BE2C (cell line): ENCODE measurements at places on chromosomes 13 and 19.
A peak's percentile ranks its signal among the peaks of the same experiment; 100 is the strongest.

GRCh38 chr13:26132756-26133155 lies 80.9 kb upstream of the SHISA2 start:
- no peak for DNase-seq

DNA sequence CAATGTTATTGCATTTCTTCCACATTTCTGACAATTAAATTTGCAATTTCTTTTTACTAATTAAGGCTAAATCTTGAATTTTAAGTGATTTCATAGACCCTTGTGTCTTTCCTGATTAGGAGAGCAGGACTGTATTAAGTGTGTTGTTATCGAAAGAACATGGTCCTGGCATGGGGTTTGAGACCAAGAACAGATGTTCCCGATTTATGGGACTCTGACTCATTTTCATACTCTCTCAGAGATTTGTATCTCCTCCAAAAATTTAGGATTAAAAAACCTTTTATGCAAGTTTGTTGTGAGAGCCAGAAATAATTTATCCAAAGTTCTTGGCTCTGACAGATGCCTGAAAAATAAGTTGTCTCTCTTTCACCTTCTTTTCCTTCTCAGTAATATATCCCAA lies 589.3 kb upstream of the ARGLU1 start:
- DNase-seq: no peak

GRCh38 chr13:32989290-32989667 lies 26.9 kb upstream of the KL start:
- no peak for DNase-seq

DNA sequence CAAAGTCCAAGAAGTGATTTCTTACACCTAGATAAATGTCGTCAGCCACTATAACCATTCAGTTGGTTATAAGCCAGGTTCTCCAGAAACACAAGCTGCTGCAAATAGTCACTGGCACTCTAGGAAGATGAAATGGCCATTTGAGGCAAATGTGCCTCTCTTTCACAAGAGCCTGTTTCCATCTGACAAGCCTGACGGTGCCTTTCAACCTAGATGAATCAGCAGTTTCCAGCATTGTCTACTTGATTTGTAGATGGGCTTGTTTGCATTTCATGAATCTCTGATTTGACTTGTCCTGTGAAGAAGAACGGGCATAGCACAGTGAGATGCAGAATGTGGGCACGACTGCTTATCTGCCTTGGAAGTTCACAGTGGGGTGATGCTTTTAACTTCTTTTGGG lies 327.2 kb downstream of the LMO7 start:
- DNase-seq: no peak

- no peak for DNase-seq
These were observed 26.5 kb downstream of the ARHGAP35 start for GRCh38 chr19:46887240-46887782.

GRCh38 chr13:32310134-32310706 lies 4.9 kb downstream of the ZAR1L start:
- DNase-seq: peak; percentile 16

GRCh38 chr13:89550938-89551337 lies 1796.5 kb upstream of the MIR17HG start:
- DNase-seq: no peak

DNA sequence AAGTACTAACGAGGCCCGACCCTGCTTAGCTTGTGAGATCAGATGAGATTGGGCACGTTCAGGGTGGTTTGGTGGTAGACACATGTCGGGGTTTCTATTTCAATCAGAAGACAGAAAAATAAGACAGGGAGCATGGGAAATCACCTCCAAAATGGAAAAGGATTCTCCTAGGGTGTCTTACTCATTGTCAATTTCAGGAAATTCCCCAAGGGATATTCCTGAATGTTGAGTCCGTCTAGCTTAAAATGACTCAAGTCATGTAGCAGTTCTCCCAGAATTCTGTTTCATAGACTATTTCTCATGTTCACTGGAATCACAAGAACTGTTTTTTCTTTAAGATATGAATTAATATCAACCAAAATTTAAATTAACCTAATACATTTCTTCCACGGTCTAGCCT lies 380.1 kb downstream of the EFNB2 start:
- DNase-seq: no peak

- DNase-seq: no peak
These were observed 3.8 kb upstream of the LRFN3 start for GRCh38 chr19:35932291-35932936.

DNA sequence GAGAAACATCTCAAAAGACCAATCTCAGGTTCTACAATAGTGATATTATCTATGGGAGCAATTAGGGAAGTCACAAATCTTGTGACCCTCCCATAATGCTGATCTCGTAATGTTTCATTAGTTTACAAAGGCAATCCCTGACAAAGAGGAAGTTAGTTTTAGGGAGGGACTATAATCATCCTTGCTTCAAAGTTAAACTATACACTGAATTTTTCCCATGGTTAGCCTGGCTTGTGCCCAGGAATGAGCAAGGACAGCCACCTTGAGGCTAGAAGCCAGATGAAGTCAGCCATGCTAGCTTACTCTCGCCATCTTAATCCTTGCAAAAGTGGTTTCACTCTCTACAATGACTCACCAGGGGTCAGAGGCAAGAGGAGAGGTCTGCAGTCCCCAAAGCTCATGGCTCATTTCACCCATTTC lies 5.4 kb downstream of the CEACAM3 start:
- DNase-seq: no peak

- DNase-seq: no peak
These were observed 12.4 kb downstream of the TTC9B start for GRCh38 chr19:40205760-40206159.

- peak; percentile 83 for DNase-seq
These were observed 6.1 kb downstream of the BEST2 start for GRCh38 chr19:12757544-12758274.

- DNase-seq: no peak
These were observed 120.5 kb downstream of the SLC7A1 start for GRCh38 chr13:29474991-29475390.

- no peak for DNase-seq
These were observed 1851.1 kb downstream of the PCDH9 start for GRCh38 chr13:65378943-65379519.

DNA sequence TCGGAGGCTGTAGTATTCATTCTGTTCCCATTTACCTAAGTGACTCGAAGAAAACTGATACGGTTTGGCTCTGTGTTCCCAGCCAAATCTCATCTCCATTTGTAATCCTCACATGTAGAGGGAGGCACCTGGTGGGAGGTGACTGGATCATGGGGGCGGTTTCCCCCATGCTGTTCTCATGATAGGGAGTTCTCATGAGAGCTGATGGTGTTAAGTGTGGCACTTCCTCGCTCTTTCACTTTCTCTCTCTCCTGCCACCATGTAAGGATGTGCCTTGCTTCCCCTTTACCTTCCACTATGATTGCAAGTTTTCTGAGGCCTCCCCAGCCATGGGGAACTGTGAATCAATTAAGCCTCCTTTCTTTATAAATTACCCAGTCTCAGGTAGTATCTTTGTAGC lies 23.5 kb downstream of the SLAIN1 start:
- no peak for DNase-seq

DNA sequence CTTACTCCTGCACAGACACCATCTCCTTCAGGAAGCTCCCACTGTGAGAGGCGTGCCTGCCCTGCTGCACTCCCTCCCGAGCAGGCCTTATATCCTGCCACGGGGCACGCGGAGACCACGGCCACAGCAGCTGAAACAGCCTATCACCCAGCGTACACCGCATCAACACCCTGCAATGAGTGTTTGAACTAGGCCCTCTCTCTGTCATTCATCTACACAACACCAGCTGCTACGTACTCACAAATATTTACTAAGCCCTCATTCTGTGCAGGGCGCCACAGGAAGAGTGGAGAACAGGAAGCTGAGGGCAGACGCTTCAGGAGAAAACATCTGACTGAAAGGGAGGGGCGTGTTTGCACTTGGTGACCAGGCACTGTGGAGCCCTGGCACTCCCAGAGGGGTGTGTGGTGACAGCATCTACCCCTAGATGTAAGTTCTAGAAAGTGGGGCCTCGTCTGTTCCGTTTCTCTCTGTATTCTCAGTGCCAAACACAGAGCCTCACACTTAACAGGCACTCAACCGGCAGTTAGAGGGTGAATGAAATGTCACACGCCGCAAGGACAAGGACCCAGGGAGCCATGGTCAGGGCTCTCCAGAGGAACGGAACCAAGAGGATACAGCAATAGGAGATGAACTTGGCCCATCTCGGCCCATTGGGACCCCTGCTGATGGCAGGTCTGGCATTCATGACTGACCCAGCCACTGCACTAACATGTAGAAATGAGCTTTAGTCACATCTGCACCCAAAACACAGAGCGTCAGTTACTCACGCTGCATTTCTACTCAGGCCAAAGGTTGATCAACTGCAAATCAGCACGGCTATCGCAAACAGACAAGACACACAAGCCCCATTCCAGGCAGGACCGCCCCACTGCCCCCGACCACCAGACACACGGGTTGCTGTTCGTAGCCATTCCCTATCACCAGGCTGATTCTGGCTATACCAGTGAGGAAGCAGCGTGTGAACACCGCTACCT lies 15.7 kb downstream of the RANBP3 start:
- DNase-seq: no peak

- no peak for DNase-seq
These were observed 1718.7 kb downstream of the EFNB2 start for GRCh38 chr13:104816726-104817125.

- no peak for DNase-seq
These were observed at the start of gene REEP6 for GRCh38 chr19:1491114-1491848. TSS of gene REEP6 (plus strand) at chr19:1491181. CDS start at chr19:1491270, 89 bp downstream.

GRCh38 chr13:44273991-44274770 lies 99.4 kb upstream of the SERP2 start:
- DNase-seq: no peak

GRCh38 chr13:75514080-75514995 lies 23.3 kb downstream of the COMMD6 start:
- DNase-seq: no peak

DNA sequence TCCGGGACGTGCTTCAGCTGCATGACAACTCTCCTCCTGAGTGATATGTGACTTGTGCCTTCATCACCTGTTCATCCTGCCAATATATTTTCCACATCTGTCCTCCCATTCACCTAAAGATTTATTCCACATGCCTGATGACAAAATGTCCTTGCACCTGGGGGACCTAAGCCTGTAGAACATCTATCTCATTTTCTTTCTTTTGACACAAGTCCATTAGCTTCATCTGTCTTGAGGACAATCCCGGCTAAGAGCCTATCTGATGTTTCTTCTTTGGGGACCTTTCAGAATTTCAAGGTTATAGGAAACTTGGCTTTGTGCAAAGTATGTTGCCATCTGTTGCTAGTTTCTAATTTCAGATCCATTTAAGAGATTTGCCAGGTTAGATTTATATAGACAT lies 41.1 kb downstream of the ITGBL1 start:
- DNase-seq: no peak

DNA sequence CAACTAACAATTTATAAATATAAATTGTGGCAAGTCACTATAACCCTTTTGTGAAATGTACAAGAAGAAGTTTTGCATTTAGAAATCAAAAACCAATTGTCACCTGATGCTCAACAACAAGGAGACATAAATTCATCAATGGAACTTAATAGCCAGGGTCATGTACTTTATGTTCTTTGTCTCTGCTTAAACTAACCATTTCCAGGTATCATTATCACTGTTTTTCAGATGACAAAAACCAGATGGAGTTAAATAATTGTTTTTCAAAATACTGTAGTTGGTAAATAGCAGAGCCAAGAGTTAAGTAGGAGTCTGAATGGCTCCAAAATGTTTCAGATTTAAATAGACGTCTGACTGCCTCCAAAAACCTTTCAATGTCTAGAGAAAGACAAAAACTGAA lies 72.3 kb upstream of the MAB21L1 start:
- no peak for DNase-seq

DNA sequence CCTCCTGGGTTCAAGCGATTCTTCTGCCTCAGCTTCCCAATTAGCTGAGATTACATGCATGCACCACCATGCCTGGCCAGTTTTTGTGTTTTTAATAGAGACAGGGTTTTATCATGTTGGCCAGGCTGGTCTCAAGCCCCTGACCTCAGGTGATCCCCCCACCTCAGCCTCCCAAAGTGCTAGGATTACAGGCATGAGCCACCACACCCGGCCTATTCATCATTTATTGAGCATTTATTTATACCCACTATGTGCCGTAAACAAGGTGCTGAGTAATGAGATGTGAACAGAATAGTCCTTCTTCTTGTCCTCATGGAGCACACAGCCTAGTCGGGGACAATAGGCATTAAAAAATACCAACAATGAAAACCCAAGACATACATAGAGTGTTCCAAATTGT lies 25.6 kb downstream of the ACTN4 start:
- DNase-seq: no peak

DNA sequence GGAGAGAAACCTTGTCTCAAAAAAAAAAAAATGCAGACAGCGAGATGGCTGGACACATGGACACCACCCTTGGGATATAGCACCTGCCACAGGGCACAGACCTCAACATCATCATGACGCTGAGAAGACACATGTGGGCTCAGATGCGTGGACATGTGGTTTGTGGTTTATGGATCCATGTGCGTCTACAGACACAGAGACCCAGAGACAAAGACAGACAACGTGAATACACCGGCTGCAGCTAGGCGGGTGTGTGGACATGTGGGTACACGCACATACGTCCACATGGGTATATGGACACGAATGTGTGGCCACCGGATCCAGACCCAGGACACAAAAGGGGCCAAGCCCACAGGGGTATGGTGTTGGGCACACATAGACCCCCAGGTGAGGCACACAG lies 1.3 kb downstream of the TNFSF14 start:
- no peak for DNase-seq

DNA sequence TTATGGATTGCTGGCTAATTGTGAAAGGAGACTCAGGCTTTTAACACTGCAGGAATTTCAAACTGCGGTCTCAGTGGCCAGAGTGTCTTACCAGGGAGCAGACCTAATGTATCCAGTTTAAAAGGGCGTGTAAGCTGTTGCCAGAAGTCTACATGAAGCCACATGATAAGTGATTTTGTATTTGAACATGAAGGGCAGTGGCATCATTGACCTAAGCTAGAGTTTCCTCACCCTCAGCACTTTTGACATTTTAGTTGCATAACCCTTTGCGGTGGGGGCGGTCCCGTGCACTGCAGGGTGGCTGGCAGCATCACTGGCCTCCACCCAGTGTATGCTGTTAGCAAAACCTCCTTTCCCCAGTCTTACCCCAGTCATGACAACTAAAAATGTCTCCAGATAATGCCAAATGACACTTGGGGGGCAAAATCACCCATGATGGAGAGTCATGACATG lies 23.7 kb upstream of the GPR18 start:
- DNase-seq: no peak

DNA sequence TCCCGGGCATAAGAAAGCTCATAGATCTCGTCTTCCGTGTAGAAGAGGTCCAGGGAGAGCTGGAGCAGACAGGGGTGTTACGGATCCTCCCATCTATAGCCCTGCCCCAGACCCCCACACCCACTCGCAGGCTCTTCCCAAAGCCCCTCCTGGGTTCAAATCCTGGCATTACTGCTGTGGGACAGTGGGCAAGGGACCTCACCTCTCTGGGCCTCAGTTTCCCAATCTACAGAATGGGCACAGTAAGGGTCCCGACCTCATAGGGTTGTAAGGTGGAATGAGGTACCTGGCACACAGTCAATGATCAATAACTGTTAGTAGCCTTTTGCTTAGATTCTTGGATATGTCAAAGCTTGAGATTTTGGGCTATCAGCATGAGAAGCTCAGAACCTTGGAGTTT lies 10.5 kb downstream of the FAM98C start:
- DNase-seq: no peak
